ENCODE measurements at places on chromosomes 5 and 9.
A peak's percentile ranks its signal among the peaks of the same experiment; 100 is the strongest.

GRCh38 chr5:179162351-179163235 is 102.4 kb downstream of the ZNF354C start:
- DNase-seq, result no peak

- DNase-seq, result no peak
These were observed 12.9 kb downstream of the POLK start for GRCh38 chr5:75524591-75524990.

DNA sequence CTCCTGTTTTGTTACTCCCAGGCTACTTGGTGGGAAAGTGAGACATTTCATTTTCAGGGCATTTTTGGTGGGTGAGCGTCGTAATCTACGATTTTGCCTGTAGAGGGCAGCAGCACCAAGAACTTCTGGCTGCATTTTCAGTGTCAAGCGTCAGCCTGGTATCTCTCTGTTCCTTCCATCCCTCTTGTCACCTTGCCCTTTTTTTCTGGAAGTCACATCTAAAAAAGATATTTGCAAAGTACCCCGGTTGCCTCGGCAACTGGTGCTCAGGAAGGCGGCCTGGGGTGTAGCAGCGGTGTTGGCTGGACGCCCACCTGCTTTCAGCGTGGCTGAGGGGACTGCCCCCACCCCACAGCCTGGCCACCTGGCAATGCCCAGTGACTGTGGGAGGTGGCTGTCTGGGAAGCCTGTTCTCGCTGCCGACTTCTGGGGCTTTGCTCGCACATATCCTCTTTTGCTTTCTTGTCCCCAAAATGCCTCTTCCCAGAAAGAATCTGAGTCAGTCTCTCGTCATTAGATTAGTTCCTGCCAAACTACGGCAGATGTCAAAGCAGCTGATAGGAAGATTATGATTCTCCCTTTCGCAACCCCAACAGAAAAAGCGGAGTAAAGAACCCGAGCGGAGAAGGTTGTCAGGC is 84.5 kb downstream of the ACER2 start:
- peak; percentile 54 for DNase-seq

- DNase-seq, result peak; percentile 30
These were observed 116.8 kb upstream of the PDE4D start for GRCh38 chr5:60010328-60010727.

GRCh38 chr5:15442193-15442570 is 57.8 kb upstream of the FBXL7 start:
- DNase-seq, result no peak

GRCh38 chr5:91176288-91177016 is 206.7 kb downstream of the ARRDC3 start:
- DNase-seq, result no peak

DNA sequence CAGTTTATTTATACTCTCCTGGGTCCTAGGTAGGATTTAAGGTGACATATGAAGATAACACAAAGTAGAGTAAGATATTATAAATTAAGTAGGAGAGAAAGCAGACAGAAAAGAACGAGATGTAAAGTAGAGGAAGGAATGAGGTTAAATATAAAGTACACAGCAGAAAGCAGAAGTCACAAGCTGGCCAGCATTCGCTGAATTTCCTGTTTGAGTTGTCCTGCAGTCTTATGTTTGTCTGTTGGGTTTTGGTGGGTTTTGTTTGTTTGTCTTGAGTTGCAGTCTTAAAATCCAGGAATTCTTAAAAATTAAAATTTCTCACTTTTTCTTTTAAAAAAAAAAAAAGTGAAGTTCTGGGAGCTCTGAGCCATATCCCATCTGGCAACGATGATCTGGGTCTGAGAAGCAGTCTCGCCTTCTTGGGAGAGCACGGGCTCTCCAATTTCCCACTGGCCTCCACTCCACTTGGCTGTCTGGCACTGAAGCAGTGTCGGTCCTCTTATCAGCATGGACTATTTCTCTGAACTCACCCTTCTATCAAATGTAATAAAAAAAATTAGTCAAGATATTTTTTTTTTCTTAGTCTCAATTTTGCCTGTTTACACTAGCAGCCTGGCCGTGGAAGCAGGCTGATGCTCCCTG is 2.0 kb downstream of the S100Z start:
- no peak for DNase-seq

GRCh38 chr5:96816411-96816939 is 8.7 kb upstream of the ERAP1 start:
- DNase-seq, result no peak

DNA sequence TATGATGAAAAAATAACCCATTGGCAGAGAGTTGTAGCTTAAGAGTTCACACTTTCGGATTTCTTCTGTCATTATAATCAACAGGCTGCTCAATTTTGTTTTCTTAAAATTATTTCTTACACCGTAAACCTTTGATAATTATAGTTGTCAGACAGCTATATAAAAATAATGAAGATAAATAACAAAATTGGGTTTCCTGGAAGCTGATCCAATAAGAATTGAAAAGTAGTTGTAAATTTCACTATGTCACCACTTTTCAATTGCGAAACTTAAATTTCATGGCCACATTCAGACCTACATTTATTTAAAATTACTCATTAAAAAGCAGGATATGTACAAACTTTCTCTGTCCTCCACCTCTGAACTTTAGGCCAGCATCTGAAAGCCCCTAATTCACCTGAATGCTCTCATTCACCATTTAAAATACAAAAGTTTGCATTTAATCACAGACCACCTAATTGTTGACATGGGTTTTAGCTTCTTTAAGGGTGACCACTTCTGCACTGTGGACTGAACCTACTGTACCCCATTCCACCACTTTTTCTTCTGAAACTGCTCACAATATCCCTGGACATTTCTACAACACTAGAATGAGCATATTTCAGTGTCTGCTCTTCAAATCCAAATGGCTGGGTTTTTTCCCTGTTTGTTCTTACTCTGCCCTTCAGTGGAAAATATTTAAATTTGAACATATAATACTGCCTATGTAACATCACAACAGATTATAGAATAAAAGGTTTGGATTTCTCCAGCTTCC is 680 bp downstream of the SELENOP start:
- no peak for DNase-seq
